ENCODE measurements at places on chromosomes 12 and 14. TPM values are rescaled to one million over a fixed set of nuclear protein-coding genes. Genes with fewer than 3 reads are reported as not detected.

The GPRC5D gene
- not detected for total RNA-seq

The APOF gene
- total RNA-seq: not detected

The PKP2 gene
- 18.7 TPM for total RNA-seq

The WNK1 gene
- 157 TPM for total RNA-seq

The PPFIA2 gene
- 1.3 TPM for total RNA-seq

The KERA gene
- not detected for total RNA-seq

The ABCB9 gene
- 12.9 TPM for total RNA-seq

The KRT6C gene
- total RNA-seq: not detected

The SCNN1A gene
- 1.3 TPM for total RNA-seq

The ASPG gene
- total RNA-seq: not detected

The RBM25 gene
- 101 TPM for total RNA-seq

DNA sequence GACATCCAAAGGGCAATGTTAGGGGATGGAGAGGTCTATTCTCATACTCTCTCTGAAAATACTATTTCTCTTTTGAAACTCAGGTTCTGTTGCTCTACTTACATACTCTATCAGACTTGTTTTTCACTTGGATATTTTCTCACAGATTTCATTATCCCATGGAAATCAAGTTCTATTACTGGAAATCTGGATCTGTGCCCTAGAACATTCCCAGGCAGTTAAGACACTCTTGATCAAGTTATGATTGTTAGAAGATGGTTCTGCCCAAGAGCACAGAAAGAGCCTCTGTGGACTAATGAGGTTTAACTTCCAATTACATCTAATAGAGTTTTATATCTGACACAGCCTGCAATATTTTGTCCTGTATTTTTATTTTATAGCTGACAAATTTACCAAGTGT is 591.0 kb upstream of the ATP2B1 start:
- H3K4me1 ChIP-seq: no peaks in the 10 kb centered on the region
- no peaks in the 10 kb centered on the region for H3K36me3 ChIP-seq
- H3K27me3 ChIP-seq: no peaks in the 10 kb centered on the region

- DNase-seq: no peak
- no peaks in the 10 kb centered on the region for H3K27me3 ChIP-seq
- H3K4me1 ChIP-seq: no peaks in the 10 kb centered on the region
Measured at GRCh38 chr12:7303230-7303629, 642 bp upstream of the ACSM4 start.

- no peaks in the 10 kb centered on the region for H3K36me3 ChIP-seq
- no peak overlapping the region for H3K4me3 ChIP-seq
- no peaks in the 10 kb centered on the region for H3K27me3 ChIP-seq
- DNase-seq: no peak
- no peak overlapping the region for H3K27ac ChIP-seq
Measured at GRCh38 chr12:128830505-128830893, 6.7 kb upstream of the SLC15A4 start.

GRCh38 chr14:79915406-79915805 is 295.9 kb downstream of the DIO2 start:
- H3K4me1 ChIP-seq: no peaks in the 10 kb centered on the region
- no peaks in the 10 kb centered on the region for H3K36me3 ChIP-seq
- no peak for DNase-seq
- H3K4me3 ChIP-seq: no peak overlapping the region
- H3K27me3 ChIP-seq: no peaks in the 10 kb centered on the region

DNA sequence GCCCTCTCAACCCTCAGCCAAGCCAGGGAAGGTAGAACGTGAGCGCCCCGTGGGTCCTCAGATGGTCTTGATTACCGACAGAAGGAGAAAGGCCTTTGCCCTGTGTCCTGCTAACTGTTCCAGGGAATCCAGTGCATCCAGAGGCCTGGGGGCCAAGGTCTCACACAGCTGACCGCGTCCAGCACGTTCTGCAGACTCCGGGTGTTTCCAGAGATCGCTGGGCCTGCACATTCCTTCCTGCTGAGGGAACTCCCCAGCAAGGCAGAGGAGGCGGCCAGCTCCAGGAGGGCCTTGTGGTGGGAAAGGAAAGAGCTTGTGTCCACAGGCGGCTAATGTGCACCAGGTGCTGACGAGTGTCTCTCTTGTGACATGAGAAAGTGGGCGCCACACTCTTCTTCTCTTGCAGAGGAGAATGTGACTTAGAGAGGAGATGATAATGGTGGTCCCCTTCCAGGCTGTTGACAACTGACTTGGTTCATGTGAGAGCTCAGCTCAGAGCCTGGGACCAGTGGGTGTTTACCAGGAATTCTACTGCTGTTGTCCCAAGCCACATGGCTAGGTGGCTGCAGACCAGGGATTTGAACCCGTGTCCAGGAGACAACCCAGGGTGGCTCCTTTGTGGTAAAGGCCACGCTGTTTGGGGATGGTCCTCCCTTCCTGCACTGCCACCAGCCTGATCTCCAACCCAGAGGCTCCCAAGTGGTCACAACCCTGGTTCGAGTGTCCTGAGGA is 46.8 kb upstream of the DLK1 start:
- H3K4me1 ChIP-seq: peaks cover 46% of the 10 kb centered on the region
- no peak overlapping the region for H3K4me3 ChIP-seq
- no peaks in the 10 kb centered on the region for H3K27me3 ChIP-seq
- no peaks in the 10 kb centered on the region for H3K36me3 ChIP-seq
- DNase-seq: peak; percentile 86

GRCh38 chr12:58395470-58395869 is 454.1 kb downstream of the ATP23 start:
- H3K4me1 ChIP-seq: peaks cover 9% of the 10 kb centered on the region
- no peak overlapping the region for H3K4me3 ChIP-seq
- H3K27me3 ChIP-seq: no peaks in the 10 kb centered on the region
- H3K27ac ChIP-seq: peak overlapping the region; percentile 57
- no peaks in the 10 kb centered on the region for H3K36me3 ChIP-seq
- peak; percentile 76 for DNase-seq

- no peak overlapping the region for H3K4me3 ChIP-seq
- no peaks in the 10 kb centered on the region for H3K36me3 ChIP-seq
- no peaks in the 10 kb centered on the region for H3K27me3 ChIP-seq
Measured at GRCh38 chr14:61645247-61645646, 50.1 kb upstream of the HIF1A start.

- H3K4me1 ChIP-seq: no peaks in the 10 kb centered on the region
- no peak for DNase-seq
- no peak overlapping the region for H3K27ac ChIP-seq
- H3K4me3 ChIP-seq: no peak overlapping the region
- H3K36me3 ChIP-seq: no peaks in the 10 kb centered on the region
Measured at GRCh38 chr12:1282670-1283315, 291.8 kb downstream of the ERC1 start.

- H3K4me3 ChIP-seq: no peak overlapping the region
- H3K27ac ChIP-seq: no peak overlapping the region
- no peaks in the 10 kb centered on the region for H3K36me3 ChIP-seq
Measured at GRCh38 chr12:82996168-82996812, 309.6 kb downstream of the TMTC2 start.

DNA sequence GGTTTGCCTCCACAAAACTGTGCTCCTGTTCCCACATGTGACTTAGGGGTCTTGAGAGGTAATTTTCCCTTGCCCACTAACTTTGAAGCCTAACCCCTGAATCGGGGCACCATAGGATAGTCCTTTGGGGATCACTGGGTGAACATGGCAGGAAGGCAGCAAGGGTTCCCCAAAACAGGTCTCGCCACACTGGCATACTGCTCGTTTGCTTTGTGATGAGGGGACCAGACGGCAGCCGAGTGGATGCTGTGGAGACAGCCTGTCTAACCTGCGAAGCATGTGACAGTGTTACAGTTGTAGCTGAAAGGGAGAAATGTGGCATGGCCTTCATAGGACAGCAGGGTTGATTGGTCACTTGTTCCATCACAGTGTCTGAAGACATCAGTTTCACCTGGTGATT is 42.4 kb downstream of the UBE3B start:
- no peak for DNase-seq
- H3K27me3 ChIP-seq: no peaks in the 10 kb centered on the region
- no peak overlapping the region for H3K4me3 ChIP-seq
- peaks cover 15% of the 10 kb centered on the region for H3K4me1 ChIP-seq

GRCh38 chr14:72616811-72617210 is 277.1 kb downstream of the DPF3 start:
- no peak overlapping the region for H3K4me3 ChIP-seq
- H3K27me3 ChIP-seq: no peaks in the 10 kb centered on the region
- peak overlapping the region; percentile 60 for H3K27ac ChIP-seq
- DNase-seq: no peak
- no peaks in the 10 kb centered on the region for H3K36me3 ChIP-seq
- peaks cover 42% of the 10 kb centered on the region for H3K4me1 ChIP-seq

DNA sequence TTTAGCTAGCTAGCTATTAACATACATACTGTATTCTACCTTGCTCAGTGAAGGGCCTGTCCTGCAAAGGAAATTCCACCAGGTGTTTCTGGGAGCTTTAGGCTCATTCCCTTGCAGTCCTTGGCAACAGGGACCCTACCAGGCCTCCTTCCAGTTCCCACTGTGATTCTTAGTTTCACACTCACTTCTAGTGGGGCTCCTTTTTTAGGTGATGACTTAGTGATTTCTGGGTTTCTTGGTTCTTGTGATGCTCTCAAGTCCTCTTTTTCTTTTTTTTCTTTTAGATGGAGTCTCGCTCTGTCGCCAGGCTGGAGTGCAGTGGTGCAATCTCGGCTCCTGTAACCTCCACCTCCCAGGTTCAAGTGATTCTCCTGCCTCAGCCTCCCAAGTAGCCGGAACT is 10.4 kb upstream of the STRN3 start:
- no peak for DNase-seq
- no peaks in the 10 kb centered on the region for H3K36me3 ChIP-seq
- no peak overlapping the region for H3K27ac ChIP-seq

- no peaks in the 10 kb centered on the region for H3K27me3 ChIP-seq
- H3K36me3 ChIP-seq: no peaks in the 10 kb centered on the region
- no peak overlapping the region for H3K4me3 ChIP-seq
- no peaks in the 10 kb centered on the region for H3K4me1 ChIP-seq
- no peak for DNase-seq
Measured at GRCh38 chr12:41681898-41682297, 462.8 kb downstream of the GXYLT1 start.

- H3K36me3 ChIP-seq: no peaks in the 10 kb centered on the region
- no peak for DNase-seq
- no peak overlapping the region for H3K4me3 ChIP-seq
- no peak overlapping the region for H3K27ac ChIP-seq
- no peaks in the 10 kb centered on the region for H3K27me3 ChIP-seq
- H3K4me1 ChIP-seq: no peaks in the 10 kb centered on the region
Measured at GRCh38 chr12:71107936-71108335, 49.9 kb downstream of the TSPAN8 start.

- H3K36me3 ChIP-seq: no peaks in the 10 kb centered on the region
- no peak overlapping the region for H3K4me3 ChIP-seq
- H3K27me3 ChIP-seq: no peaks in the 10 kb centered on the region
- H3K27ac ChIP-seq: peak overlapping the region; percentile 12
- DNase-seq: no peak
Measured at GRCh38 chr12:58925751-58926150, 5.4 kb upstream of the LRIG3 start.

DNA sequence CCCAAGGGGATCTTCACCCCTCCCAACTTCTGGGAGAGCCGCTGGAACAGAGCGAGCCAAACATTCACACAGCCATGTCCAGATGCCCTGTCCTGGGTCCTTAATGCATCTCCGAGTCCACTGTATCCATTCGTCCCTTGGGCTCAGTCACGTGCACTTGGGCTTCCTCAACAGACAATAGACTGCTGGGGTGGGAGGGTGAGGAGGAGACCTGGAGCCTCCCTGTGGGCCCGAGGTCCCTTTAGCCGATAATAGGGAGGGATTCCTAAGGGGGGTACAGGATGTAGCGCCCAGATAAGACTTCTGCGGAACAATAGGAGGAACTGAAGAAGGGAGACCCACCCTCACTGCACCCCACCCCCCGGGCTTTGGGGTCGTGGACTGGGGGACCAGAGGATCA is 6.7 kb downstream of the ARHGEF25 start:
- H3K4me3 ChIP-seq: no peak overlapping the region
- H3K27me3 ChIP-seq: peaks cover 40% of the 10 kb centered on the region
- no peak overlapping the region for H3K27ac ChIP-seq
- H3K36me3 ChIP-seq: no peaks in the 10 kb centered on the region

DNA sequence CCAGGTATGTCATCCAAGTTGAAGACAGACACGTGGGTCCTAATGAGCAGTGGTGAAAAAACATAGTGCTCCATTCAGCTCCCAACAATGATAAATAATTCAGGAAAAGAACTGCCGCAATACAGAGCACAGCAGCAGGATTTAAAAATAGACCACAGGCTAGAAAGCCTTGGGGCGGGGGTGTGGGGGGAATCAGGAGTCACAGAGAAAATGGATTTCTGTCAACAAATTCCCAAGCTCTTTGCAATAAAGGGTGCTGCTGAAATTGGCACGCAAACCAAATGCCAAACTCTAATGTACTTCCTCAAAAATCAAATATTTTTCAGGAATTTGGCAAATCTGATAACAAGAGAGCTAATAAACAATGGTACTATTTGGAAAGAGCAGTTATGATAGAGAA is 58.6 kb downstream of the R3HDM2 start:
- no peaks in the 10 kb centered on the region for H3K27me3 ChIP-seq
- no peak overlapping the region for H3K27ac ChIP-seq

GRCh38 chr14:52848626-52849025 is 57.2 kb upstream of the GNPNAT1 start:
- no peak for DNase-seq
- H3K4me1 ChIP-seq: peaks cover 7% of the 10 kb centered on the region
- no peak overlapping the region for H3K4me3 ChIP-seq
- H3K27ac ChIP-seq: no peak overlapping the region
- no peaks in the 10 kb centered on the region for H3K27me3 ChIP-seq

DNA sequence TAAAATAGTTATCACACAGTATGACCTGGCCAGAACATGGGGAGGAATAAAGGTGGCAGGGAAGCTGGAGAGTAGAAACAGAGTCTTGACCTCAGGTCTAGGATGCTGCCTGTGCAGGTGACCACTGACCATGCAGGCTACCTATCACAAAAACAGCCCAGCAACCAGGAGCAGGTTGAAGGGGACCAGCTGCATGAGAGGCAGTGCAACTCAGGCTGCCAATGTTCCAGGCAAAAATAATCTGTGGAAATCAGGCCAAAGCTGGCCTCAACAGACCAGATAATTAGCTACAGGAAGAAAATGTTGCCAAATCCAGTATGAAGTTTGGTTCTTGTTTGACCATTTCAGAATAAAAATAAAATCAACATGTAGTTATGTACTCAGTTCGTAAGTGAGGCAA is 72.6 kb downstream of the PDE6H start:
- no peaks in the 10 kb centered on the region for H3K36me3 ChIP-seq
- no peaks in the 10 kb centered on the region for H3K27me3 ChIP-seq
- no peak overlapping the region for H3K4me3 ChIP-seq
- H3K4me1 ChIP-seq: peaks cover 2% of the 10 kb centered on the region
- no peak overlapping the region for H3K27ac ChIP-seq

DNA sequence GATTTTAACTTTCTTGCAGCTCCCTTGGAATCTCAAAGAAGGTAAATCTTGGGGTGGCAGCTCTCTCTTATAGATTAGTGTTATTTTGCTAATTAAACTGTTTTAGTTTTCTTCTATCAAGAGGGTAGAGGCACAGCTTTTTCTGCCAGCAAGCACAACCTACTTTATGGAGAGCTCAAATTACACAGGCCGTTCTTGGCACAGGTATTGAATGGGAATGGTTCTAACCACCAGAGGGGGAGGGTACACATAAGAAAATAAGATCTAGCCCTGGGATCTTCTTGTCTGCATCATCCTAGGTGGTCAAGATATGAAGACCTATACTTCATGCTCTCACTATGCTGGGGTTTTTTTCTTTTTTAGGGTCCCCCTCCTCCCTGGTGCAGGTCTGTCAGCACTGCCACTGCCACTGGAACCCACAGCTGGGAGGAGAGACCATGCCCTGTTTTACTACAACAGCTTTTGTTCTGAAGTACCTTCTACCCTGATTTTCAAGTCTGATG is 48.6 kb upstream of the STAC3 start:
- no peaks in the 10 kb centered on the region for H3K27me3 ChIP-seq
- H3K4me3 ChIP-seq: no peak overlapping the region
- no peak overlapping the region for H3K27ac ChIP-seq
- H3K4me1 ChIP-seq: no peaks in the 10 kb centered on the region

Data from astrocyte (in vitro differentiated cells and primary cell).